Stimulated activated memory B cell treated with anti-CD40 and anti-IgM and Interleukin-4, amounts not matched to agents 10 μg/mL and 1 μg/mL and 100 μg/mL, for 72 hours (primary cell): ENCODE measurements at places on chromosomes 2 and 18.

DNA sequence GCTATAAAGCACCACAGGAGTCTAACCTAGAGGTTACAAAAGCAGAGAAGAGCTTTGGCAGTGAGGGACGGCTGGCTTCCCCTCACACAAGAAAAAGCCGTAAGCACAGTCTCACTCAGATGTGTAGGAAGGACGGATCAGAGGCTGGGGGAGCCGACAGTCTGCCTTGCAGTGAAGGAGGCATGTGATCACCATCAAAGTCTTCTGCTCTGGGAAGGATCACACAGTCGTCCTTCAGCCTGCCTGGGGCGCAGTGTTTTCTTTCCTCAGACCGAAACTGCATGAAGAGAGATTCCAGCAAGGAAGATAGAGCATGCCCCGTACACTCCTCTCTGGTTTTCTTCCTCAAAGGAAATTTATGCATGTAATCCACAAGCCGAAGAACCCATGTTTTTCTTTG lies 24.1 kb downstream of the GATA6 start:
- ATAC-seq: no peak

- ATAC-seq: no peak
Observed at GRCh38 chr18:32450874-32451273, 19.8 kb downstream of the GAREM1 start.

- no peak for ATAC-seq
Observed at GRCh38 chr2:96514521-96514920, 9.4 kb upstream of the NEURL3 start.

- ATAC-seq: no peak
Observed at GRCh38 chr18:58239879-58240278, 195.9 kb downstream of the NEDD4L start.

DNA sequence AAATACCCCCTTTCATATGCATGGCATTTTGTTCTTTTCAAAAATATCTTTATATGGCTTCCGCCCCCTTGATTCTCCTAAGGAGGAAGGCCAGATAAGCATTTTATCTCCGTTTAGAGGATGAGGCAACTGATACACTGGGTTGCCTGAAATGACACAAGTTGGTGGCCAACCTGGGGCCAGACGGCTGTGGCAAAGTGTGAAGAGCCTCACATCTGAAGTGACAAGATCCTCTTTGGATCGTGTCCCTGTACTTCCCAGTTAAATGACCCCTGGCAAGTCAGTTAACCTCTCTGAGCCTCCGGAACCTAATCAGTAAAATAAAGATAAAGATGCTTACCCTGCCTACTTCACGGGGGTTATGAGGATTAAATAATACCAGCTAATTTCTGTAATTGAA lies 4.6 kb downstream of the SETBP1 start:
- no peak for ATAC-seq

DNA sequence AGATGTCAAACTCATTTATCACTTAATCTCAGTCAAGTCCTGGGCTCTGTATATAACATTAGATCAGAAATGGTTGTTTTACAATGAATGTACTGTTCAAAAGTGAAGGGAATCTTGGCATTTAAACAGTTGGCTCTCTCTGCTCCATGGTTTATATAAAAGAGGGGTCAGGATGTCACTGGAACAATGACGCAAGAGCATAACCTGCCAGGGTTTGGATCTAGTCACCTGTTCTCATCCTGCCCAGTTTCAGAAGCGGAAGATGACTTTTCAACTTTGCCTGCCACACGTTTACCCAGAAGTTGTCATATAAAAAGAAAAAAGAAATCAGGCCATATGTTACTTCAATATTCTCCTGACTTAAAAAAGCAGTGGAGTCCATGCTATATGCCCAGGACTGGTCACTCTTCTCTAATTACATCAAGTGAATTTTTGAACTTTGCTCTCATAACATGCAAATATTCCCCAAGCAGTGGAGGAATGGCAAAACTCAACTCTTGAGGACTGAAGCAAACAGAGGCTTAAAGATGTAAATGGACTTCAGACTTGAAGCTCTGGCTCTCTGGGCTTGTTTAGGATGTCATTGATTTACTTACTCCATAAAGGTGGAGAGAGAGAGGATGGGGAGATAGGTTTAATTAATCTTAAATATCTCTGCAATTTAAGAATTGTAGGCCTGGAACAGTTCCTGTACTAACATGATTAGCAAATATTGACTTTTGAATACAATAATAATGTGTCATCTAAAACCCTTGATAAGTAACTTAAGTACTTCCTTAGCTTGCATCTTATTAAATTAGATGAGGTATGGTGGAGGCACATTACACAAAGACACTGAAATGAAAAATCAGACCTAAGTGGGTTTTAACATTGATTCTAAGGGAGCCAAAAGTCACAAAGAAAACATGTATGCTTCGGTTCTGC lies 58.3 kb downstream of the ETAA1 start:
- ATAC-seq: no peak

GRCh38 chr18:42052122-42052708 lies 97.2 kb downstream of the PIK3C3 start:
- no peak for ATAC-seq

- no peak for ATAC-seq
Observed at GRCh38 chr2:39696838-39697237, 31.1 kb downstream of the TMEM178A start.
